ENCODE measurements at places on chromosomes 5 and 9. TPM values are rescaled to one million over a fixed set of nuclear protein-coding genes. Genes with fewer than 3 reads are reported as not detected.

DNA sequence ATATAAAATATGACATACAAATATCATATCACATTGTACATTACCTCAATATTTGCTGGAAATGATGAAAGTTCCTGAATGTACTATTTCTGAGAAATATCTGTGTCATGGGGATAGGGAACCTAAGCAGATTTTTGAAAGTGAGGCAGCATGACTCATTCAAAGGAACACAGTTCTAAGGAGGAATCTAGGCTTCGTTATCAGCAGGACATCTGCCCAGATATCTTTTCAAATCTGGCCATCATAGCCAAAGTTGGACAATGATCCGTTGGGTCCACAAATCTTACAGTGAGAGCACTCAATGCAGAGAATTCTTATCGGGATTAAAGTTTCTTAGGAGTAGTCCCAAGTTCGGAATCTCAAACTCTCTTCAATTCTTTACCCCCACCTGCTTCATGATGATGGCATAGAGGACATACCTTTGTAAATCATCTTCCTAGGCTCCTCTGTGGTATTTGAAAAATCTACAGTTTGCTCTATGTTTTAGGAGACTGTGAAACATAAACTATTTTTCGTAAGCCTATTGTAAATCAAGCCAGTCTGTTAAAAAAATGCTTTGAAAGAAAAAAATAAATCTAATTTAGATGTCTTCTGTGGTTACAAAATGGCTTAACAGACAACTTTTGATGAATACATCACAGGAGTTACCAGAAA, 29.4 kb upstream of the ALDH1A1 start:
- H3K4me3 ChIP-seq: no peak overlapping the region
- H3K27me3 ChIP-seq: no peaks in the 10 kb centered on the region
- no peak for DNase-seq
- no peaks in the 10 kb centered on the region for H3K4me1 ChIP-seq
- H3K36me3 ChIP-seq: no peaks in the 10 kb centered on the region

GRCh38 chr5:154214371-154215106, 24.0 kb downstream of the GALNT10 start:
- no peak for DNase-seq
- no peaks in the 10 kb centered on the region for H3K27me3 ChIP-seq
- no peaks in the 10 kb centered on the region for H3K4me1 ChIP-seq
- H3K27ac ChIP-seq: no peak overlapping the region

PCDHGA10 gene
- 4.9 TPM for total RNA-seq

CNTNAP3B gene
- total RNA-seq: 24.1 TPM

Data from upper lobe of left lung (tissue), 6 donors.